Renal cortical epithelial cell (primary cell): ENCODE measurements at places on chromosomes 3 and 15. TPM values are rescaled to one million over a fixed set of nuclear protein-coding genes. Genes with fewer than 3 reads are reported as not detected.

Gene IVD
- 37.5 and 68.8 TPM in 2 replicates for total RNA-seq

Gene SEMA3G
- 0.05 and 0.17 TPM in 2 replicates for total RNA-seq

Gene LTK
- 0.25 and 1.0 TPM in 2 replicates for total RNA-seq

Gene TNFSF10
- total RNA-seq = 398 and 575 TPM in 2 replicates

Gene SH2D7
- not detected in 2 replicates for total RNA-seq

Gene MYNN
- 21.7 and 23.2 TPM in 2 replicates for total RNA-seq

Gene GOLGA8T
- 0.30 TPM in 1 of 2 replicates, not detected in the other for total RNA-seq

Gene ONECUT1
- 0.10 TPM in 1 of 2 replicates, not detected in the other for total RNA-seq

Gene PLSCR5
- total RNA-seq = not detected in 2 replicates

Gene RTP3
- not detected in 2 replicates for total RNA-seq

Gene SLC6A11
- total RNA-seq = not detected in 2 replicates

Gene CBLB
- total RNA-seq = 11.3 and 94.7 TPM in 2 replicates

Gene IL17RB
- total RNA-seq = 1.4 and 10.9 TPM in 2 replicates

- DNase-seq = no peak
Measured at GRCh38 chr3:149706905-149707304, 45.4 kb downstream of the COMMD2 start.

- DNase-seq = no peak
Measured at GRCh38 chr15:69762373-69763148, 309.9 kb downstream of the RPLP1 start.

DNA sequence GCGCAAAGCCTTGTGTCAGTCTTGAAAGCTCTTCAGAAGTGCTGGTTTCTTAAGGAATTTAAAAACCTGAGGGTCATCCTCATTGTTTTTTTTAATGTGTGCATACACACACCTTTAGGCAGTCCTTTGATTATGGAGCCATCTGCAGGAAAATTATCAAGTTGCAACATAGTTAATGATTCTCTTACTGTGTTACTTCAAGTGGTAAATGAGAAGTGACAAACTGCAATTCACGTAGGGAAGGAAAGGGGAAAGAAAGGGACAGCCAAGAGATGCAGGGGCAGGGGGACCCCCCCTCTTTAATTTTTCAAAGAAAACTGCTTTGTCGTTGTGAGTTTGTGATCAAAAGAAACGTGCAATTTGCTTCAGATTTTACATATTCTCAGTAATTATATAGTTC lies 162.4 kb upstream of the CGNL1 start:
- peak; percentile 93 for DNase-seq

- DNase-seq = no peak
Measured at GRCh38 chr3:17771177-17772017, 29.0 kb upstream of the TBC1D5 start.

DNA sequence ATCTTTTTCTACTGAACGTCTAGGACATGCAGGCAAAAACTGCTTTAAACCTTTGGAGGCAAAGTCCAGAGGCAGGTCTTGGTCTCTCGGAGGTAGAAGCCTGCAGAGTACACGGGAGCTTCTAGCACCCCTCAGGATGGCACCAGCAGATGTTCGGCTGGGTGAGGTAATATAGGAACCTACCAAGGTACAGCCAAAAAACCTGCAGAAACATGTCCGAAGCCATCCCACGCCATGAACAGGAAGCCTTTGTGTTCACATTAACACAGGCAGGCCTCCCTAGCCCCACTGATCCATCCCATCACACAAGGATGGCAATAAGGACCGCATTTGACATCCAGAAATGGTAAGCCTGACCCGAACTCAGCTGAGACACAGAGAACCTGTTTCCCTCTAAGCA lies 157.9 kb upstream of the HES1 start:
- no peak for DNase-seq

DNA sequence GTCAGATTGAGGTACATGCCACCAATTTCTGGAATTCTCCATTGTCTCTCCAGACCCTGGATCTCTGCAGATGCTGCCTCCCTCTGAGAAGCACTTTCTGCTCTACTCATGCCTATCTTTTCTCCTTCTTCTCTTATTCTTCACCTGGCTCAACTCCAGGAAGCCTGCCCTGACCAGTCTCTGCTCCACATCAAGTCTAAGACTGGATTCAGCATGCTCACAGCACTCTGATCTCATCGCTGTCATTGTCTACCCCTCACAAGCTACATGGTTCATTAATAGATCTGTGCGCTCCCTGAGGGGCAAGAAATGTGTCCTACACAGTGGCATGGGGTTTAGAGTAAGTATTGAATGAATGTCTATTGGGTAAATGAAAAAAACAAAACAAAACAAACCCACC lies 38.7 kb downstream of the CCR4 start:
- DNase-seq = no peak

GRCh38 chr3:126551121-126551838 lies 7.5 kb downstream of the C3orf22 start:
- DNase-seq = no peak

GRCh38 chr3:146513386-146514051 lies 30.9 kb downstream of the PLSCR1 start:
- DNase-seq = peak; percentile 66

DNA sequence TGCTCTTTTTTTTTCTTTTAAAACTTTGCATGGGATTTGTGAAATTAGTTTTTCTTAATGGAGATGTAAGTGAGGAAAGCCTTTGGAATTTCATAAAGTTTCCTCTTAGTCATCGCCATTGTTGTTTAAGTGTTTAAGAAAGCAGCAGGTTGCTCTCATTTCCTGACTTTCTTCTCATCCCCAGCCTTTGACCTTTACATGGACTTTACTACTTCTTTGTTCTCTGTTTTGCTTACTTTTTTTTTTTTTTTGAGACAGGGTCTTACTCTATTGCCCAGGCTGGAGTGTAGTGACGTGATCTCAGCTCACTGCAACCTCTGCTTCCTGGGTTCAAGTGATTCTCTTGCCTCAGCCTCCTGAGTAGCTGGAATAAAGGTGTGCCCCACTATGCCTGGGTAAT lies 38.6 kb downstream of the FBXL2 start:
- peak; percentile 84 for DNase-seq

GRCh38 chr3:129614927-129615363 lies 8.5 kb upstream of the PLXND1 start:
- no peak for DNase-seq

DNA sequence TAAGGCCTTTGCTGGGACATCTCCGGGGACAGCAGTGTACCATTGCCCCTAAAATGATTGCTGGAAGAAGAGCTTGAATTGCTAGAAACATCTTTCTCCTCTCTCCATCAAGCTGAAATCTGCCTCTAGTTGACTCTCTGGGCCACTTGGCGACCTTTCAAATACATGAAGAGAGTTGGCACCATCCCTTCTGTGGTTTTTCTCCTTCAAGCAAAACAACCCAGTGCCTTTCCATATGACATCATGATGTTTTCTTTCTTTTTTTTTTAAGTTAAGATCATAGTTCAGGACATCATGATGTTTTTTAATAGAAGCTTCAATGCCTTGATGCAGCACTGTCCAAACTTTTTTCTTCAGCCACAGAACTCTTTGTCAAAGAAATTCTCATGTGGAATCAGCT lies 144.0 kb upstream of the PTPRG start:
- DNase-seq = peak; percentile 79

DNA sequence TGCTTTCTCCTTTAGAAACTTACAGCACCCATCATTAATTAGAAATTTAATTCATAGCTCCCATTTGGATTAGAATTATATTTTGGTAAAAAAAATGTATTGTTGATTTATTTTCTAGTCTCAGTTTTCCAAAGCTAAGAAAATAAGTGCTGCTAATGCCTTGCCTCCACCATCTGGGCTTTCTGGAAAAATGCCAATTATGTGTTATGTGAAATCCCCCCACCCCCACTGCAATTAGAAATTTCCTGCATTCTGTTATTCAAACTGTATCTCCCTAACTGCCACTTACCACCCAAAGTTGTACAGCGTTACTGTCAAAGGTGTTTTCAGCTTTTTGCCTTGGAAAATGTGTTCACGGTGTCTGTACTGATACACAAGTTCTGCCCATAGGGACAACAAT lies 617.2 kb upstream of the UBE2E2 start:
- DNase-seq = no peak

GRCh38 chr3:37216597-37217097 lies 42.3 kb upstream of the LRRFIP2 start:
- DNase-seq = no peak

GRCh38 chr3:170739410-170739809 lies 130.6 kb downstream of the RPL22L1 start:
- no peak for DNase-seq

GRCh38 chr3:191263365-191263764 lies 64.3 kb downstream of the OSTN start:
- DNase-seq = no peak

- DNase-seq = no peak
Measured at GRCh38 chr15:27650244-27650643, 448.9 kb downstream of the OCA2 start.

DNA sequence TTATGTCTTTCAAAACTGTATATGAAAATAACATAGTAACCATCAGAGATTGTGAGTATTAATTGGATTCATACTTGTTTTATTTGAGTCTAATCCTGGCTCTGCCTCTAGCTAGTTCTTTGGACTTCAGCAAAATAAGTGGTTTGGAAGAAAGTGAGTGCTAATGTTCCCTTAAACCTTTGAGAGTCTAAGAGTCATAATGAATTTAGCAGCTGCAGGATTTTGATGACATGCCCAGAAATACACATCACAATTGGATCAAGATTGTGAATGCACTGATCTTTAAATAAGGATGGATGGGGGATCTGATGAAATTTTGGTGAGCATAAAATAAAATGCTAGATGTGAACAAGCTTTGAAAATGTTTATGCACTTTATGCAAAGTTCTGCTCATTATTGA lies 79.9 kb upstream of the FAM98B start:
- no peak for DNase-seq
